ENCODE measurements at places on chromosomes 2 and 18.

- DNase-seq = no peak
These were observed 72.5 kb downstream of the RTTN start for GRCh38 chr18:70132999-70133398.

DNA sequence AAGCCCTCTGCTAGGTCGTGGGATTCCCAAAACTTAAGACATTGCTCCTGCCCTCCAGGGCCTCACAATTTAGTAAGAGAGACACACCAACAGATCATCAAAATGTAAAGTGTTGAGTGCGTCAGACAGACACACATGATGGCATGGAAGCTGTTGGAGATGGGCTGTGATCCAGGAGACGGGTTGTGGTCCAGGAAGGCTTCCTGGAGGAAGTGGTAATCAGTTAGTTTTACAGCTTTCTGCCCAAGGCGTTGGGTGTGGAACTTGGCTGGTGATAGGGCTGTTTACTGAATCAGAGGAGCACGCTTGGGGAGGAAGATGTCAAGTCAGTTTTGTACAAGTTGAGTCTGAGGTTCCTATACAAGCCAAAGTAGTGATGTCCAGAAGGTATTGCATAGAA is 24.0 kb upstream of the GLI2 start:
- no peak for DNase-seq

DNA sequence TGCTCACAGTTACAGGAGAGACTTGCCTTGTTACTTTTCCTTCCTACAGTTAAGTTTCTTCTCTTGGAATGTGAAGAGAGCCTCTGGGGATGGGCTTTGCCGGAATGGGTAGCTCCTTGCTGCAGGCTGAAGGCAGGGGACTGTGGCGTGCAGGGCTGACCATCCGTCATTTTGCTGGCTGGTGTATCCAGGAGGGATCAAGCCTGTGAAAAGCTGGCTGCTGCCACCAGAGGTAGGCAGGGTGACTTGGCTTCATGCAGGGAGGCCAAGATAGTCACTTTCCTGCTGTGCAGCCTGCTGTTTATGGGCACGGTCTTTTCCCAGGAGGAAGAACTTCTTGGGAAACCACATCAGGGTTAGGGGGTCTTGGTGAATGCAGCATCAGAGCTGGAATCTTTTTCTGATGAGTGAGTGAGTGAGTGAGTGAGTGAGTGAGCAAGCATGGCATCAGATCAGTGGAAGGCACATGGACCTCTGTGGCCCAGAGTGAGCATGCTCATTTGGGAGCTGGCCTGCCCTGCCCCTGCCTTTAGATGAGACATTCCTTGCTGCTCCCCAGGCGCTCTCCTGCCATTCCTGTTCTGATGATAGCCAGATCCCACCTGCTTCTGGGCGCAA is 33.0 kb downstream of the FHOD3 start:
- DNase-seq = no peak

- no peak for DNase-seq
These were observed 32.1 kb upstream of the ZNF638 start for GRCh38 chr2:71299507-71299906.

Measured in activated naive CD4-positive, alpha-beta T cell (primary cell).